ENCODE measurements at places on chromosomes 2 and 18. TPM values are rescaled to one million over a fixed set of nuclear protein-coding genes. Genes with fewer than 3 reads are reported as not detected.

DNA sequence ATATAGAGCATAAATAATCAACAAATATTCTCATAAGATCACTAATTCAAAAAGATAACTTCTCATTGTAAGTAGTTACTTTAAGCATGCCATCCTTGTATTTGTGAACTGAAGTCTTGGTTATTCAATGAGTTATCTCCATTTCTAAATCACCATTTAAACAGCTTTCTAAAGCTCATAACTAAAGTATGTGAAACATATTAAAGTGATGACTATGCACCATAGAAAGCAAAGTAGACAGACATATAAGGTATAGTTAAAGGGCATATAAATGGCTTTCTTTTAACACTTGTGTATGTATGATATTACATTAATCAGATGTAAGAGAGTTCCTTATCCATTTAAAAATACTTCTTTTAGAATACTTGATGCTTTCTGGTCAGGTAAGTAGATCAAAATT is 83.5 kb downstream of the IKZF2 start:
- no peak for DNase-seq
- H3K36me3 ChIP-seq = peaks cover 6% of the 10 kb centered on the region
- no peak overlapping the region for H3K27ac ChIP-seq
- peaks cover 36% of the 10 kb centered on the region for H3K4me1 ChIP-seq
- H3K4me3 ChIP-seq = no peak overlapping the region

The OSBPL1A gene
- total RNA-seq = 21.5 TPM

DNA sequence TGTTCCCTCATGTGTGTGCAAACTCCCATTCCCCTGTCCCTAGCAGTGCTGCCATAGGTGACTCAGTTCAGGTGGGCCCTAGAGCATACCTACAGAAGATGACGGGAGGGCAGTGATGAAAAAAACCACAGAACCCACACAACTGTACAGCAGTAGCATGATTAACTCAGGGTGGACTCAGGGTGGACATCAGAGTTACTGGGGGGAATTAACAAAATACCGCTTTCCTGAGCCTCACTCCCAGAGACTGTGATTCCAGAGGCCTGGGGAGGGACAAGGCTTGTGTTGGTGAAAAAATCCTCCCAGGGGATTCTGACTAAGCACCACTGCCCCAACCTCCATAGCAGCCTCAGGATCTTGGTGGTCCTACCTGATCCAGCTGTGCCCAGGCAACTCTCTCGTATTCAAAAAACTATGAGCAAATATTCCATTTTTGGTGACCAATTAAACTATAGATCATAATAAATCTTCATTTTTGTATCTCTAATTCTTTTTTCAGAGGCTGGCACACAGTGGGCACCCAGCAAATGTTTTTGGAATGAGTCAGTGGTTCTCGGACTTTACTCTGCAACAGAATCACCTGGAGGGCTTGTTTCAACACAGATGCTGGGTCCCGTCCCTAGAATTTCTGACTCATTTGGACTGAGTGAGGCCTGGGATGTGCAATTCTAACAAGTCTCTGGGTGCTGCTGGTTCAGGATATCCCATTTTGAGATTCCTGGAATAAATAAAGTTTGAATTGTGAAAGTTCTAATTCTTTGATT is 84.1 kb upstream of the NABP1 start:
- peaks cover 6% of the 10 kb centered on the region for H3K4me1 ChIP-seq
- peak overlapping the region; percentile 14 for H3K4me3 ChIP-seq
- no peaks in the 10 kb centered on the region for H3K27me3 ChIP-seq
- DNase-seq = peak; percentile 99
- peak overlapping the region; percentile 92 for H3K27ac ChIP-seq

- no peaks in the 10 kb centered on the region for H3K4me1 ChIP-seq
- H3K27ac ChIP-seq = no peak overlapping the region
- DNase-seq = no peak
- H3K27me3 ChIP-seq = no peaks in the 10 kb centered on the region
- no peaks in the 10 kb centered on the region for H3K36me3 ChIP-seq
These were observed 535.9 kb upstream of the VRK2 start for GRCh38 chr2:57510704-57511103.

- no peak for DNase-seq
- H3K4me3 ChIP-seq = no peak overlapping the region
- no peaks in the 10 kb centered on the region for H3K36me3 ChIP-seq
- no peaks in the 10 kb centered on the region for H3K27me3 ChIP-seq
- peaks cover 4% of the 10 kb centered on the region for H3K4me1 ChIP-seq
- no peak overlapping the region for H3K27ac ChIP-seq
These were observed 184.6 kb upstream of the MEX3C start for GRCh38 chr18:51382081-51382480.

- no peaks in the 10 kb centered on the region for H3K4me1 ChIP-seq
- H3K4me3 ChIP-seq = no peak overlapping the region
- DNase-seq = no peak
These were observed 85.4 kb downstream of the ARHGEF33 start for GRCh38 chr2:38975042-38975441.

The FOXD4L1 gene
- 0.63 TPM for total RNA-seq

The ZSWIM2 gene
- total RNA-seq = not detected

The PASK gene
- total RNA-seq = 9.0 TPM

DNA sequence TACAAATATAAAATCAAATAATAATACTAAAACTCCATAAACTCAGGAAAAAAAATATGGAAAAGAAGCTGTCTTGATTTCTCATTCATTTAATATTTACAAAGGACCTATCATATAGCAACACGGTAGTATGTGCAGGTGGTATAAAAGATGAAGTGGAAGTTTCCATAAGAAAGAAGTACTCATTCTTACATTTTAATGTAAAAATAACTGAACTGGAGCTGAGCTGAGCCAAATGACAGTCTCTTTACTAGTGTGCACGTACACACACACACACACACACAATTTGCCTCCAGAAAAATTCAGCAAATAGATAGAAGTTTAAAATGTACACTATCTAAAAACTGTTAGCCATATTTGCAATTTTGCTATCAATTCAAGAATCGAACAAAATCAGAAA is 54.1 kb downstream of the ASXL2 start:
- H3K36me3 ChIP-seq = peaks cover 13% of the 10 kb centered on the region
- H3K4me1 ChIP-seq = peaks cover 17% of the 10 kb centered on the region
- H3K27ac ChIP-seq = no peak overlapping the region
- no peak overlapping the region for H3K4me3 ChIP-seq
- no peaks in the 10 kb centered on the region for H3K27me3 ChIP-seq

The SPATA3 gene
- total RNA-seq = not detected

DNA sequence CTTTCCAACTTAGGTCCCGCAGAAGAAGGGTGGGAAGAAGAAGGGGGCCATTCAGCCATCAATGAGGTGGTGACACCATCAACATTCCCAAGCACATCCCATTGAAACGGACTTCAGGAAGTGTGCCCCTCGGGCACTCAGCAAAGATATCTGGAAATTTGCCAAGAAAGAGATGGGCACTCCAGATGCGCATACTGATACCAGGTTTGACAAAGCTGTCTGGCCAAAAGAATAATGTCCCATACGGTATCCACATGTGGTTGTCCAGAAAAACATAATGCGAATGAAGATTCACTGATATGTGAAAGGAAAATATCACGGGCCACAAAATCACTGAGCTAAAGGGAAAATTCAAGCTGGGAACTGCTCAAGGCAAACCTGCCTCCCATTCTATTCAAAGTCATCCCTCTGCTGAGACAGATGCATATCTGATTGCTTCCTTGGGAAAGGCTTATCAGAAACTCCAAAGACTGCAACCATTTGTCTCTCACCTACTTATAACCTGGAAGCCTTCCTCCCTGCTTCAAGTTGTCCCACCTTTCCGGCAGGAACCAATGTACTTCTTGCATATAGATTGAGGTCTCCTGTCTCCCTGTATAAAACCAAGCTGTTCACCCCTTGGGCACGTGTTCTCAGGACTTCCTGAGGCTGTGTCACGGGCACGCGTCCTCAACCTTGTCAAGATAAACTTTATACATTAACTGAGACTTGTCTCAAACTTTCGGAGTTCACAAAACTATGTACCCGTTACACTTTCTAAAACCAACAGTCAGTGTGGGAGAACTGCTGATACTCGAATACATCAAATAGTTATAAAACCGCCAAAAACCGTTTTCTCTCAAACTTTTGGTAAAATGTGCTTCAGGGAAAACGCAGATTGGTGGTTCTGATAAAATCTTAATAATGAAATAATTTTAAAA is 1.3 kb upstream of the PDK1 start:
- H3K36me3 ChIP-seq = no peaks in the 10 kb centered on the region
- H3K4me3 ChIP-seq = peak overlapping the region; percentile 85
- peak overlapping the region; percentile 89 for H3K27ac ChIP-seq
- no peaks in the 10 kb centered on the region for H3K27me3 ChIP-seq
- peaks cover 36% of the 10 kb centered on the region for H3K4me1 ChIP-seq

GRCh38 chr2:53777134-53777533 is 9.5 kb downstream of the CHAC2 start:
- H3K27me3 ChIP-seq = no peaks in the 10 kb centered on the region
- H3K27ac ChIP-seq = no peak overlapping the region
- peaks cover 8% of the 10 kb centered on the region for H3K4me1 ChIP-seq
- peaks cover 15% of the 10 kb centered on the region for H3K36me3 ChIP-seq

GRCh38 chr2:157271590-157272203 is 14.2 kb downstream of the GALNT5 start:
- H3K27me3 ChIP-seq = no peaks in the 10 kb centered on the region
- H3K4me1 ChIP-seq = no peaks in the 10 kb centered on the region
- no peak overlapping the region for H3K4me3 ChIP-seq
- no peaks in the 10 kb centered on the region for H3K36me3 ChIP-seq

DNA sequence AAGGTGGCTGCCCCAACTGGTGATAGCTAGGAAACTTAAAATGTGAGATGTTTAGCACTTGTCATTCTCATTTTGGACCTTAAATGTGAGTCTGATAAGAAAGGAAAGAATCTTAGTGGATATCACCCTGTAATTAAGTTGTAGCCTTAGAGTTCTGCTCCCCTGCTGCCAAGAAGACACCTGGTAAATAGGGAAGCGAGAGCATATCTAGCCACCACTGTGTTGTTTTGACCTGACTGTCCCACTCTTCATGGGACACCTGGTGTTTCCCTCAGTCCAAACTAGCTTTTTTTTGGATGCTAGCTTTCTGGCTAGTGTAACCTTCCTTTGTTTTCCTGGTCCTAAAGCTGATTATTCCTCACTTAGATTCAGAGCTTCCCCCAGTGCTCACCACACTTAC is 357.6 kb downstream of the RAD51AP2 start:
- H3K4me3 ChIP-seq = no peak overlapping the region
- no peak overlapping the region for H3K27ac ChIP-seq
- H3K4me1 ChIP-seq = no peaks in the 10 kb centered on the region
- no peaks in the 10 kb centered on the region for H3K27me3 ChIP-seq
- H3K36me3 ChIP-seq = no peaks in the 10 kb centered on the region
- DNase-seq = no peak

- H3K4me1 ChIP-seq = no peaks in the 10 kb centered on the region
- H3K4me3 ChIP-seq = no peak overlapping the region
- no peak for DNase-seq
- no peak overlapping the region for H3K27ac ChIP-seq
- H3K27me3 ChIP-seq = no peaks in the 10 kb centered on the region
- H3K36me3 ChIP-seq = peaks cover 4% of the 10 kb centered on the region
These were observed 229.2 kb downstream of the LDLRAD4 start for GRCh38 chr18:13447621-13448334.

- no peaks in the 10 kb centered on the region for H3K27me3 ChIP-seq
- H3K27ac ChIP-seq = no peak overlapping the region
- H3K4me1 ChIP-seq = peaks cover 11% of the 10 kb centered on the region
- no peak for DNase-seq
- no peak overlapping the region for H3K4me3 ChIP-seq
- H3K36me3 ChIP-seq = no peaks in the 10 kb centered on the region
These were observed 42.4 kb upstream of the VIT start for GRCh38 chr2:36653967-36654694.

The SATB2 gene
- total RNA-seq = 22.2 TPM

The PAIP2B gene
- total RNA-seq = 1.8 TPM

The OR6B2 gene
- total RNA-seq = not detected

DNA sequence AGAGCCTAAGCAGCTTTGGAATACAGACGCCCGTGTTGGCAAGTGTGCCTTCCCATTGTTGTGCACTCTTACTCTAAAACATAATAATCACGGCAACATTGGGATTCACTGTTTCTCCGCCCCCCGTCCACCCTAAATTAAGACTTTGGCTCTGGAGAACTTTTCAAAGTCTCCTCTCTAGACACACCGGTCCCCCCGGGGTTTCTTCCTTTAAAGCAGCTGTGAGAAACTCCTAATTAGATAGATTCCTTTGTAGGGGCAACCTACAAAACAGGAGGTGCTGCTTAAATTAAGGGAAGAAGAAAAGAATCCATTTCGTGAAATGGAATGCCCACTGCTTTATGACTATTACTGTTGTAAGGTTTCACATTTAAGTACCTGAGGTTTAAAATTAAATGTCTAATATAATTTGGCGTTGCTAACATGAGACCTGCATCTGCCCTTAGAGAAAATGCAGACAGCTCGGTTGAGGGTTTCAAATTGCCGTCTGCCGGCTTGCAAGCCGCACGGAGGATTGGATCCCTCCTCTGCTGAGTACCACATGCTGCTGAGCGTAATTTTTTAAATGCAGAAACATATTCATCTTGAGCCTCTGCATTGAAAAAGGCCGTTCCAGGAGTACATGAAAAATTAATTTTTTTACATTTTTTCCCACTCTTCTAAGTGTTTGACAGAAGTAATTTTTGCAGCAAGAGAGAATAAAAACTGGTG is 233.3 kb downstream of the GBX2 start:
- H3K4me1 ChIP-seq = peaks cover 9% of the 10 kb centered on the region
- H3K27me3 ChIP-seq = no peaks in the 10 kb centered on the region
- H3K27ac ChIP-seq = no peak overlapping the region
- no peak for DNase-seq

DNA sequence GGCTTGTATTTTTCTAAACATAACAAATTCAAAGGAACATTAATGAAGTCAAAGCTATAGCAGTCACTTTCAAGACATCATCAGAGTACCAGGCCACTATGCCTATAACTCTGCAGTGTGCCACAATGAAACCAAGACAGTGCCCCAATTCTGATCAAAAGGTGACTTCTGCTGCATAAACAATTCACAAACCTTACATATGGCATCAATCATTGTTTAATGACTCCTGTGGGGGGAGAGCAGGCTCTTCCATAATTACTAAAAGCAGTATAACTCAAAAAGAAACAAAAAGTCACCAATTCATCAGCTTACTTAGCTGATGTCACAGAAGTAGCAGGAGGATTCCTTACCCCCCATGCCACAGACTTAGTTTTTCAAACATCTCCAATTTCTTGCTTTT is 15.5 kb downstream of the LPIN2 start:
- H3K27ac ChIP-seq = peak overlapping the region; percentile 95
- no peaks in the 10 kb centered on the region for H3K27me3 ChIP-seq
- no peak for DNase-seq
- no peak overlapping the region for H3K4me3 ChIP-seq
- peaks cover 22% of the 10 kb centered on the region for H3K36me3 ChIP-seq

GRCh38 chr2:237411092-237411601 is 2.8 kb downstream of the COL6A3 start:
- no peaks in the 10 kb centered on the region for H3K36me3 ChIP-seq
- H3K4me1 ChIP-seq = no peaks in the 10 kb centered on the region
- H3K27me3 ChIP-seq = no peaks in the 10 kb centered on the region
- DNase-seq = no peak
- no peak overlapping the region for H3K4me3 ChIP-seq

The GYPC gene
- not detected for total RNA-seq

The HK2 gene
- total RNA-seq = 40.4 TPM

Data from MCF 10A (cell line).